ENCODE measurements at places on chromosomes 2 and 18.

DNA sequence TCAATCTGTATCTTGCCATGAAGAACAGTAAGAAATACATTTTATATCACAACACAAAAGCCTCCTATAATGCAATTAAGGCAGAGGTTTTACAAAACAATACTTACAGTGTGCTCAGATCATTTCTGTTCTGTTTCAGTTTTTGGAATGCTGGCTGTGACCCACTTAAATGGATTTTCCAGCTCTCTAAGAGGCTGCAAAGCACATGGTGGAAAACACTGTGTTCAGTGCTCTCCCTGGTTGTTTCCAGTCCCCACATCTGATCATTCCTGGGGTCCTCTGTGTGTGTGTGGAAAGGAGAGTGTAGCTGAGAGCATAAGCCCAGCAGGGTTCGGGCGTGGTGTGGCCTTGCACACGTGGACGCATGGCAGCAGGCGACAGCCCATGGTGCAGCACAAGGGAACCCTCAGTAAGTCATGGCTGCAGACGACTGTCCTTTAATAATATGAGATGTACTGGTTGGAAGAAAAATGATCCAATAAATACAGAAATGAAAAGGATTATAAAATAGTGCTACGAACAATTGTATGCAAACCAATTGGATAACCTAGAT, 95.6 kb downstream of the FAM210A start:
- DNase-seq = no peak

- no peak for DNase-seq
These were observed 19.7 kb upstream of the RNF152 start for GRCh38 chr18:61912476-61912875.

DNA sequence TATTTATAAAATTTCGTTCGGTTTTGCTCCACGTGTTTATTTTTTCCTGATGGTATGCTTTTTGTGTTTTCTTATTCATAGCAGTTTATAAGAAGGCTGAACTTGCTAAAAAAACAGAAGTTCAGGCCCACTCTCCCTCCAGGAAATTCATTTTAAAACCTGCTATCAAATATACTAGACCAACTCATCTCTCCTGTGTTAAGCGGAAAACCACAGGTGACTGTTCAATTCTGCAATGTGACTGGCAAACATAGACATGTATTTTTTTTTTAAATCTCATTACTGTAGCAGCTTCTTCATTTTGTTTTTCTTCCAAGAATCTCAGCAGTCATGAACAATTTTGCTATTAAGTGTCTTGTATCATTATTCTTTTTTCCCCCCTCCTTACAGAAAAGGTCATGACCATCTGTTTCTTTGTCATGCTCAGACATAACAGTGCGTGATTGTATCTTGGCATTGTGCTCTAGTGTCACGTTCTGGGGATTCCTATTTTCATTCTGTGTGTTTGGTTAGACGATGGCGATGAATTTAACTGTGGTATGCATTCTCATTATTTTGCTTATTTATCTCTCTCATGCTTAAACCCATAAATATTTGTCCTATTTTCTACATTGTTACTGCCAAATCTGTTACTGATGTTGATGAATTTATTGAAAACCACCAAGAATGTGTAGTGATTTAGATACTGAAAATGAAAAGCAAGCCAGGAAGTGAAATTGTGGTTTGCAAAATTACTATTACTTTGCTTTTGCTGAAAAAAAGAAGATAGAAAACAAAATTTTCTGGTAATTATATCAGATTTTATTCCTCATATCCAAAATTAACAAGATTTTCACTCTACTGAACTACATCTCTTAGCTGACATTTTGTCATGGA, 74.6 kb upstream of the UNC80 start:
- DNase-seq = no peak

GRCh38 chr18:11649839-11650238, 39.2 kb upstream of the GNAL start:
- DNase-seq = no peak
